ENCODE measurements at places on chromosomes 6 and 20.

- H3K27me3 ChIP-seq: peaks cover 13% of the 10 kb centered on the region
- no peak for DNase-seq
- no peak overlapping the region for H3K27ac ChIP-seq
- H3K4me1 ChIP-seq: peaks cover 2% of the 10 kb centered on the region
- no peaks in the 10 kb centered on the region for H3K36me3 ChIP-seq
Observed at GRCh38 chr6:43887340-43887858, 117.4 kb downstream of the VEGFA start.

GRCh38 chr20:63027922-63028389, 21.2 kb upstream of the BHLHE23 start:
- DNase-seq: no peak
- H3K4me1 ChIP-seq: peaks cover 5% of the 10 kb centered on the region
- no peaks in the 10 kb centered on the region for H3K36me3 ChIP-seq
- H3K27ac ChIP-seq: no peak overlapping the region
- peaks cover 40% of the 10 kb centered on the region for H3K27me3 ChIP-seq

DNA sequence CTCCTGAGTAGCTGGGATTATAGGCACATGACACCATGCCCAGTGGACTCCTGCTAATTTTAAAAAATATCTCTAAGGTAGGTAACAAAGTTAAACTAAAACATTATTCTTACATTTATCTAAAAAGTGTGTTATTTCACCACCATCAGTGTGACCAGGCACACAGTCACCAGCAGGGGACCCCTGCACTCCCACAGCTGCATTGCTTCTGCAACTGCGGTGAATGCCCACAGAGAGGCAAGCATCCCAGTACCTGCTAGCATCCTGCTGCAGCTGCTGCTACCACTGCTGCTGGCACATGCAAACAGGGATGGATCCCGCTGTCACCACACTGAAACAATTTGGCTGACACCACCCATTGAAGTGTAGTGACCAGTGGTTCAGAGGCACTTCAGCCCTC, 21.9 kb upstream of the EPB41L2 start:
- no peak overlapping the region for H3K4me3 ChIP-seq
- no peak for DNase-seq
- no peaks in the 10 kb centered on the region for H3K27me3 ChIP-seq

GRCh38 chr20:31747640-31748039, 8.6 kb downstream of the TPX2 start:
- no peaks in the 10 kb centered on the region for H3K27me3 ChIP-seq
- H3K27ac ChIP-seq: no peak overlapping the region
- no peak for DNase-seq
- H3K4me3 ChIP-seq: no peak overlapping the region

GRCh38 chr6:26362836-26363220, 2.2 kb upstream of the BTN3A2 start:
- DNase-seq: no peak
- H3K27me3 ChIP-seq: peaks cover 7% of the 10 kb centered on the region
- H3K27ac ChIP-seq: no peak overlapping the region
- H3K4me3 ChIP-seq: no peak overlapping the region
- peaks cover 5% of the 10 kb centered on the region for H3K36me3 ChIP-seq

DNA sequence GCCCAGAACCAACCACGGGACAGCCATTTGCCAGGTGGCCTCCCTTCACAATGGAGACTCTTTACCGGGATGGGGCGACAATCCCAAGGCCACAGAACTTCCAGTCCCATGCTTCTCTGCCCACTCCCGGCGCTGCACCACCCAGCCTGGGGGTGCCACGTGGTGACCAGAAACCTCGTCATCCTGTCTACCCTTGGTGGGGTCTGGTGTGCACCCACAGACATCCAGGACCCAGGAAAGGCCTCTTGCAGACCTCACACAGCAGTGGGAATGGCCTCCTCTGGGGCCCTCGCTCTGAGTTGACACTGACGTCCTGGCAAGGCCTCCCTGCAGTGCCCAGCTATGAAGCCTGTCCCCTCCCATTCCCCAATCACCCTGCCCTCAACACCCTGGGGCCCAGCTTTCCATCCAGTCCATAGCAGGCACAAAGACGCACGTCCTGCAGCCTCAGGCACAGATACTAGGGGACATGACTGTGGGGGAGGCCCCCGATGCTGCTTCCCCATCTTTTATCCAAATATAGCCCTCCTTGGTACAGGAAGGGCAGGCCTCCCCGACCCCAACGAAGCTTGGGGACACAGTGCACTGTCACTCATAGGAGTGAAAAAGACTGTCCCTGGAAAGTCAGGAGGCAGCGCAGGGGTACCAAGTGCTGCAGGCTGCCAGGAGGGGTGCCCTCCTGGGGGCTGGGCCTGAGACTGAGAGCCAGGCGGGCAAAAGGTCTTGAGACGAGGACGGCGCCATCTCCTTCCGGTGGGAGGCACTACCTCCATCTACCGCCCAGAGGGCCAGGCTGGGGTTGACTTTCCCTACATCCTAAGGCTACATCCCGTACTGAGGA, 7.2 kb downstream of the CST7 start:
- peaks cover 19% of the 10 kb centered on the region for H3K4me1 ChIP-seq
- H3K4me3 ChIP-seq: no peak overlapping the region
- H3K27me3 ChIP-seq: no peaks in the 10 kb centered on the region
- no peak overlapping the region for H3K27ac ChIP-seq

DNA sequence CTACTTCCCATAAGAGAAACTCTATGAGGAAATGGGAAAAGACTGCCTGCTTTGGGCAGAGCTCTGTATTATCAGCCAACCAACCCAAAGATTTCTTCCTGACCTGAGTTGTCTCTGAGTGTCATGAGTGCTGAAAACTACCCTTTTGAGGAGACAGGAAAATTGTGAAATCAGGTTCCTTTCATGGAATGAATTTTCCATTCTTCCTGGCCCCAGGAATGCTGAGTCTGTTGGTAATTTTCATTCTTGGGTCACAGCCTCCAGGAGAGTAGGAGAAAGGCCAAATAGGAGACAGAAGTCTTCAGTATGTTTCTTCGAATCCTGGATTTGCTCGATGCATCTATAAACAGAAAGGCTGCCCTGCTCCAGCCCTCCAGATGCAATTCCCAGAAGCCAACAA, 53.6 kb downstream of the SCML4 start:
- H3K4me1 ChIP-seq: no peaks in the 10 kb centered on the region
- no peaks in the 10 kb centered on the region for H3K27me3 ChIP-seq
- H3K4me3 ChIP-seq: no peak overlapping the region
- DNase-seq: no peak
- H3K36me3 ChIP-seq: peaks cover 28% of the 10 kb centered on the region

DNA sequence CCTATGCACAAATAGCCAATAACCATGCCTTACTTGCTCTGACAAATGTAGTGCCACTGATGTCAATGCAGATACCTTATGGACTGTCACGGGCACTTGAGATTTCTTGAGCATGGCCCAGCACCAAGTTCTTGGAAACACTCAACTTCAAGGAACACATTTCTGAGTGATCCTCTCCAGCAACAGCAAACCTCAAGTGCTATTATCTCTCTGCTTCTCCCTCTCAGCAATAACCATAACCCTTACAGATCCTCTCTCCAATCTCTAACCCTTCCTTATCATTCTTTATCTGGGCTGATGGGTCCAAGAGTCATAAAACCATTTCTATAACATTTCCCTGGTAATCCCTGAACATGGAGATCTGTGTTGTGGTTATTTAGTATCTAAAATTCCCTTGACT, 266.9 kb upstream of the STXBP5 start:
- DNase-seq: no peak
- no peaks in the 10 kb centered on the region for H3K4me1 ChIP-seq
- H3K36me3 ChIP-seq: no peaks in the 10 kb centered on the region

DNA sequence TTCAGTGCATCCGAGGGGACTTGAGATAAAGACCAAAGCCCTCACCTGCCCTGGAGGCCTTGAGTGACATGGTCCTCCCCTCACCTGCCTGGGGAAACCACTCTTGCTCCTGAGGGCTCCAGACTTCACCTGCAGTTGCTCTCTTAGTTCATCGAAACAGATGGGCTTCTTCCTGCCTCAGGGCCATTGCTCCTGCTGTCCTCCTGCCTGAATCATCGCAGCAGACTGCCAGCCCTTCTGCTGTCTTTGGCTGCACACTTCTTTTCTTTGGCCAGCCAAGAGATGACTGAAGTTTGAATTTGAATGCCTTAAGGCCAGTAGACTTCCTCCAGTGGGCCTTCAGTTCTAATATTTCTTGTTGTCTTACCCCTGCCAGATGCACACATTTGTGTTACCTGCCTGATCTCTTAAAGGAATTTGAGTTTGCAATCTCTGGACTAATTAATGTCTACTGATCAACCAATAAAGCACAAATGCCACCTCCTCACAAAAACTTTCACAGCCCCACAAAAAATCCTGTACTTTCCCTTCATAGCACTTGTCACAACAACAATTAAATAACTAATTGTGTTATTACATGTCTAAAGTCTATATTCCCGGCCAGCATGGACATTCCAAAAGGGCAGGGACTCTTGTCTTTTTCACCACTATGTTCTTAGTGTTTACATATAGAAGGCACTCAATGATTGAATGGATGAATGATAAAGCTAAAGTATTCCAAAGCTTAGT, 56.7 kb upstream of the SGK1 start:
- no peaks in the 10 kb centered on the region for H3K27me3 ChIP-seq
- H3K36me3 ChIP-seq: no peaks in the 10 kb centered on the region
- H3K27ac ChIP-seq: peak overlapping the region; percentile 5
- no peak for DNase-seq

- no peak for DNase-seq
- no peak overlapping the region for H3K4me3 ChIP-seq
- peaks cover 14% of the 10 kb centered on the region for H3K4me1 ChIP-seq
- peaks cover 8% of the 10 kb centered on the region for H3K27me3 ChIP-seq
Observed at GRCh38 chr6:30818391-30818841, 65.9 kb upstream of the DDR1 start.

GRCh38 chr6:93828553-93828952, 409.2 kb upstream of the EPHA7 start:
- no peak for DNase-seq
- H3K4me1 ChIP-seq: no peaks in the 10 kb centered on the region
- no peak overlapping the region for H3K27ac ChIP-seq
- no peaks in the 10 kb centered on the region for H3K27me3 ChIP-seq

- no peaks in the 10 kb centered on the region for H3K27me3 ChIP-seq
- H3K27ac ChIP-seq: no peak overlapping the region
Observed at GRCh38 chr6:137804637-137805036, 62.4 kb upstream of the TNFAIP3 start.

DNA sequence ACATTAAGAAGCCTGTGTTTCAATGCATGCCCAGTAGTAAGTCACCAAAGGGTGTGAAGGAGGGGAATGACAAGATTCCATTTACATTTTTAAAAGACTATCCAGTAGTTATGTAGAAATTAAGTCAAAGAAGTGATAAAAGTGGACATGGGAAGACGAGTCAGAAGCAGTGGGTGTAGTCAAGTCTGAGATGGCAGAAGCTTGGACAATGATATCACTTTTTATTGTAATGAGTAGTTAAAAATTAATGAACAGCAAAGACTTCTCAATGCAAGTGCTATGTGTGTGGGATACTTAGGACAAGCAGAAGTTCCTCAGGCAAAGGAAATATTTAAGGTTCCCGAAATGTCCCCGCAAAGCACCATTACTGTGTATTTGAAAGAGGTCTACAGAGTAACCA, 156.0 kb downstream of the DST start:
- H3K36me3 ChIP-seq: no peaks in the 10 kb centered on the region
- no peak overlapping the region for H3K27ac ChIP-seq
- DNase-seq: no peak

DNA sequence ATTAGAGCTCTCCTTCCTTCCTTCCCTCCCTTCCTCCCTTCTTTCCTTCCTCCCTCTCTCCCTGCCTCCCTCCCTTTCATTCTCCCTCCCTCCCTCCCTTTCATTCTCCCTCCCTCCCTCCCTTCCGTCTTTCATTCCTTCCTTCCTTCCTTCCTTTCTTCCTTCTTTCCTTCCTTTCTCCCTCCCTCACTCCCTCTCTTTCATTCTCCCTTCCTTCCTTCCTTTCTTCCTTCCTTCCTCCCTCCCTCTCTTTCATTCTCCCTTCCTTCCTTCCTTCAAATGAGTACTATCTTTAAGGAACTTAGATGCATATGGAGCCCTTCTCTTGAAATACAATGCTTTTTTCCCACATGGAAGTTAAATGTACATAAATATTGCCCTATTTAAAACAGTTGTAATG, 20.9 kb upstream of the PTPRK start:
- no peak overlapping the region for H3K4me3 ChIP-seq
- no peaks in the 10 kb centered on the region for H3K4me1 ChIP-seq

DNA sequence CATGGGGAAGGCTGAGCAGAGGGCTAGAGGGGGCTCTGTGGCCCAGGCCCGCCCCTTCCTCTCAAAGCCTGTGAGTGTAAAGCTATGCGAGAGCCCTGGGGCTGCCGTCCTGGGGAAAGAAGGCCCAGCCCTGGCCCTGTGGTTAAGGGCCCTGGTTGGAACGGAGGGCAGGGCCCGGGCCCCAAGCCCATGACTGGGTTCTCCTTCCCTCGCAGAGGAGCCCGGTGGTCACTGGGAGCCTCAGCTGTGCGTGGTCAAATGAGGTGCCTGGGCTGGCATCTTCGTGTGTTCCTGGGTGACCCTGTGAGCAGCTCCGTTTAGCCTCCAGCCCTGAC, 56.0 kb downstream of the SMOC2 start:
- no peak overlapping the region for H3K4me3 ChIP-seq
- no peaks in the 10 kb centered on the region for H3K36me3 ChIP-seq
- H3K4me1 ChIP-seq: no peaks in the 10 kb centered on the region
- H3K27me3 ChIP-seq: no peaks in the 10 kb centered on the region
- no peak for DNase-seq

DNA sequence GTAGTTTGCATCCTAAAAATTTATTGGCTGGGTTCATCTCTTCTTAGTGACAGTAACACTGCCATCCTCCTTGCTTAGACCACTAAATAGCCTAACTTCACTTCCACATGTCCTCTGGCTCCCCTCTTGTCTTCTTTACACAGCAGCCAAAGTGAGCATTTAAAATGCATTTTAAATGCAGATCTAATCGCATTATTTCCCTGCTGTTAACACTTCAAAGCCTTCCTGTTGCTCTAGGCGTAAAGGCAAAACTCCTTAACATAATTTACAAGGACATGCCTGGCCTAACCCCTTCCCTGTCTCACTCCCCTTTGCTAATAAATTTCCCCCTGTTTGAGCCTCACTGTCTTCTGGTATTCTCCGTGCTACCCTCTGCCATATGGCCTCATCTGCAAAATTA, 26.5 kb downstream of the NKAIN2 start:
- H3K27ac ChIP-seq: no peak overlapping the region
- no peaks in the 10 kb centered on the region for H3K36me3 ChIP-seq
- no peaks in the 10 kb centered on the region for H3K27me3 ChIP-seq
- no peak overlapping the region for H3K4me3 ChIP-seq
- no peaks in the 10 kb centered on the region for H3K4me1 ChIP-seq

GRCh38 chr6:104885518-104886043, 25.9 kb upstream of the HACE1 start:
- DNase-seq: no peak
- no peak overlapping the region for H3K27ac ChIP-seq
- no peaks in the 10 kb centered on the region for H3K36me3 ChIP-seq

- no peak overlapping the region for H3K27ac ChIP-seq
- H3K27me3 ChIP-seq: no peaks in the 10 kb centered on the region
- H3K4me1 ChIP-seq: no peaks in the 10 kb centered on the region
- no peak overlapping the region for H3K4me3 ChIP-seq
Observed at GRCh38 chr6:135260612-135261011, 79.5 kb downstream of the MYB start.

- peaks cover 7% of the 10 kb centered on the region for H3K27me3 ChIP-seq
- H3K4me1 ChIP-seq: no peaks in the 10 kb centered on the region
- DNase-seq: no peak
- H3K27ac ChIP-seq: no peak overlapping the region
- H3K36me3 ChIP-seq: no peaks in the 10 kb centered on the region
Observed at GRCh38 chr6:135546680-135547418, 49.3 kb upstream of the AHI1 start.

GRCh38 chr6:87105823-87106222, 10.9 kb upstream of the CGA start:
- H3K4me3 ChIP-seq: no peak overlapping the region
- no peak for DNase-seq
- H3K36me3 ChIP-seq: no peaks in the 10 kb centered on the region

GRCh38 chr6:108526739-108527174, 34.0 kb upstream of the FOXO3 start:
- DNase-seq: no peak
- no peaks in the 10 kb centered on the region for H3K27me3 ChIP-seq
- H3K36me3 ChIP-seq: peaks cover 14% of the 10 kb centered on the region
